Immature natural killer cell (primary cell): ENCODE measurements at places on chromosomes 16 and 17. TPM values are rescaled to one million over a fixed set of nuclear protein-coding genes. Genes with fewer than 3 reads are reported as not detected.

DNA sequence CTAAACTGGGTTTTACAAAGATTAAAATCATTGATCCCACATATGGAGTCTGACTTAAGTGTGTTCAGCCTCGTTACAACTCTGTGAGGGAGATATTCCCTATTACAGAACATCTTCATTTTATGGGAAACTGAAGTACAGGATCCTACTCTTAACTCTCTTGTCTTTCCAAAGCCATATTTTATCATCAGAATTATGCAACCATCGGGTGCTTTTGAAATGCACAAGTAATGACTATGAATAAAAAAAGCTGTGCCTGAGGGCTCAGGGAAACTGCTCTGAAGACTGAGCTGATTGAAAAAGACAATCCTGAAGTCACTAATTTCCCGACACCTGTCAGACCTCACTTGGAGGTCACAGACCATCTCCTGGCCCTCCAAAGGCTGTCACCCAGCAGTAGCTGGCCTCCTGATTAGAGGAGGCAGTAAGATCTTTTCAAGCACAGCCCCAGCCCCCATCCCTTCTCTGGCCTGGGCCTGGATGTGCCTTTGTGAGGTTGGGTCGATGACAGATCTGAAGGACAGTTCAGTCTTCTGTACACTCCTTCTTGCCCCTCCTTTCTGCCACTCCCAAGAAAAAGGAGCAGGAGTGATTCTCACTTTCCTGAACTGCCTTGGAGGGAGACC, 5.6 kb downstream of the AKAP1 start:
- H3K36me3 ChIP-seq = no peaks in the 10 kb centered on the region
- H3K27ac ChIP-seq = no peak overlapping the region
- no peak overlapping the region for H3K4me3 ChIP-seq
- no peaks in the 10 kb centered on the region for H3K27me3 ChIP-seq

DNA sequence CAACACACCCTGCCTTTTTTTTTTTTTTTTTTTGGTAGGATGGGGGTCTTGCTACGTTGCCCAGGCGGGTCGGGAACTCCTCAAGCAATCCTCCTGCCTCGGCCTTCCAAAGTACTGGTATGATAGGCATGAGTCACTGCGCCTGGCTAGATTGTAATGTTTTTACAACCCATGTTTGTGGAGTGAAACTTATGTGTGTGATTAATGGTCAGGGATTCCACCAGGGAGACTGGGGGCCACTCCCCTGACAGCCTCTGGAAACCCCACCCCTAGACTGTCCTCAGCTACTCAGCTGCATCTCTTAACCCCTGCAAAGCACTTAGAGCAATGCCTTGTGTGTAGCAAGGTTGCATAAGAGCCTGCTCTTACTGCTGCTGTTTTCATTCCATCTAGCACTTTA, 220.5 kb downstream of the PARN start:
- no peak overlapping the region for H3K4me3 ChIP-seq
- no peak overlapping the region for H3K27ac ChIP-seq
- peaks cover 2% of the 10 kb centered on the region for H3K27me3 ChIP-seq
- peaks cover 7% of the 10 kb centered on the region for H3K4me1 ChIP-seq
- H3K36me3 ChIP-seq = no peaks in the 10 kb centered on the region

DNA sequence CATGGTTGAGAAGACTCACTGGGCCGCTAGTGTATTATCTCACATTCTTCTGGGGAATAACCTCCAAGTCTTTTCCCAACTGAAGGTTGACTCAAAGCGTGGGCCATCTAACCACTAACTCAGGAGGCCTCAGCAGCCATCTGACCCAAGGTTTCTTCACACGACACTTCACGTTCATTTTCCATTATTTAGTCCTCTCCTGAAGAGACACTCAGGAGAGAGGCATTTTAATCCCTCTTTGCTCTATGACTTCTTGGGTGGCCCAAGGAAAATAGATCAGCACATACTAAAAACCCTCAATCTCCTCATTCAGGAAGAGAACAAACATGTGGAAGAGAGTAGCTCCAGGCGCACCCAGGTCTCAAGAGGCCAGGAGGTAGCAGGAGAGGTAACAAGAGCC, 252.8 kb upstream of the FOXF1 start:
- DNase-seq = no peak
- peaks cover 14% of the 10 kb centered on the region for H3K27me3 ChIP-seq
- no peak overlapping the region for H3K4me3 ChIP-seq
- no peaks in the 10 kb centered on the region for H3K36me3 ChIP-seq

DNA sequence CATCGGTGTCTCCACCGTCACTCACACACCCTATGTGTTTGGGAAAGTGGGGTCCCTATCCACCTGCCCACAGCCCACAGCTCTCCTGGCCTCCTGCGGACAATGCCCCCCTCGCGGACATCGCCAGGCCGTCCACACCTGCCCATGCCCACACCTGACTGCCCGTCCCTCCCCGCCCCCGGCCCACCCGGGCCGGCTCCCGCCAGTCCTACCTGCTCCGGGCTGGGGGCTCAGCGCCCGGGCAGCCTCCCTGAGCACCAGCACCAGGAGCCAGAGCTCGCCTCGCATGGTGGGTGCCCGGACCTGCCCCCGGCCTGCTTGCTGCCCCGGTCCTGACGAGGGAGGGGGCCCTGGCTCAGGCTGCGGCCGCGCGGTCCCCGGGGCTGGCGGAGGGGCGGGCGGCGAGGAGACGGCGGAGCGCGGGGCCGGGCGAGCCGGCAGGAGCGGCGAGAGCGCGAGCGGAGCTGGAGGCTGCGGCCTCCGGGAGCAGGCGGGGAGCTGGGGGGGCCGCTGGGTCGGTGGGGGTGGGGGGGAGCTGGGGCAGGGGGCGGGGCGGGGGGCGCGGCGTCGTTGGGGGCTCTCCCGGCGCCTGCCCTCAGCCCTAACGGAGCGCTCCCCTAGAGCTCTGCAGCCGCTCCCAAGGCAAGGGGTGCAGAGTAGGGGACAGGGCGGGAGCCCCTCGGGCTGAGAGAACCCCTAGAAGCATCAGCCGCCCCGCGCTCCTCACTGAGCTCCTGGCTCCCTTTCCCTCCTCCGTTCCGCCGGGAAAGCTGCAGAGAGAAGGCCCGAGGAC, at the start of gene PLXDC1:
Gene PLXDC1 (minus strand): TSS at position 488 of the 793 bp plus-strand sequence. CDS start 200 bp downstream, at position 288.
- peak within 1 kb of the TSS; percentile 100 for H3K4me3 ChIP-seq
- peaks cover 45% of the 10 kb centered on the region for H3K4me1 ChIP-seq
- peaks cover 5% of the 10 kb centered on the region for H3K36me3 ChIP-seq
- H3K27me3 ChIP-seq = peaks cover 37% of the 10 kb centered on the region

GRCh38 chr17:56896968-56897359, 16.9 kb downstream of the TRIM25 start:
- H3K27ac ChIP-seq = no peak overlapping the region
- H3K4me3 ChIP-seq = no peak overlapping the region
- H3K27me3 ChIP-seq = no peaks in the 10 kb centered on the region

GRCh38 chr16:54102888-54103866, 183.4 kb downstream of the IRX3 start:
- H3K4me1 ChIP-seq = peaks cover 6% of the 10 kb centered on the region
- H3K36me3 ChIP-seq = no peaks in the 10 kb centered on the region
- no peaks in the 10 kb centered on the region for H3K27me3 ChIP-seq
- no peak for DNase-seq

DNA sequence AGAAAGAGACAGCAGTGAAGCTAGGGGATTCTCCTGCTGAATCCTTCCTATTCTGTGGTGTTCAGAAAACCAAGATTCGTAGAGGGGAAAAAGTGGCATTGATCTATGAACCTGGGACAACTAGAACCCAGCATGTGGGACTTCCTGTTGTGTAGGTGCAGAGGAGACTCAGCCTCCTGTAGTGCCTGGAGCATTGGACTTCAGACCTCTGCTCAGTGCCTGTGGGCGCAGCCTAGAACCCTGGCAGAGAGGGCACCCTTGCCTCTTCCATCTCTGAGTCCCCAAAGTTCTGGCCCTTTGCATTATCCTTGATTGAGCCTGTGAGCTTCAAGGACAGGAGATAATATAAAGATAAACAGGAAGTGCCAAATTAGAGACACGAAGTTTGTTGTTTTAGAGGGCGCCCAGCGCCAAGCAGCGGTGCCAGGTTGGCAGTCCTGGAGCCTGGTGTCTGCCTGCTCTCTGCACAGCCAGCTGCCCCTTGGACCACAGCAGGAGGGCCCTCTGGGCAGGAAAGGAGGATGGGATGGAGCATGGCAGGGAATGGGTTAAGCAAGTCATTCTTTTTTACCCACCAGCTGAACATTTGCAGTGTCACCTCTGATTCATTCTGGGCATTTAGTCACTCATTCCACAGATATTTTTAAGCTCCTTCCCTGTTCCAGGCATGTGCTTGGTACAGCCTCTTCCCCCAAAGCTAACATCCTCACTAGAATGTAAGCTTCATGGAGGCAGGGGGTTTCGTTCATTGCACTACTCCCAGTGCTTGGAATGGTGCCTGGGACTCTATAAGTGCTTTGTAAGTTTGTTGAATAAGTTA, 11.9 kb upstream of the SP6 start:
- no peak overlapping the region for H3K27ac ChIP-seq
- no peaks in the 10 kb centered on the region for H3K4me1 ChIP-seq
- H3K27me3 ChIP-seq = peaks cover 8% of the 10 kb centered on the region
- H3K36me3 ChIP-seq = no peaks in the 10 kb centered on the region

GRCh38 chr17:76135810-76136188, 5.2 kb downstream of the FOXJ1 start:
- H3K27me3 ChIP-seq = peaks cover 6% of the 10 kb centered on the region
- H3K4me3 ChIP-seq = no peak overlapping the region
- H3K36me3 ChIP-seq = no peaks in the 10 kb centered on the region
- H3K4me1 ChIP-seq = no peaks in the 10 kb centered on the region

- H3K4me1 ChIP-seq = no peaks in the 10 kb centered on the region
- no peaks in the 10 kb centered on the region for H3K27me3 ChIP-seq
- no peak overlapping the region for H3K4me3 ChIP-seq
- DNase-seq = no peak
- no peaks in the 10 kb centered on the region for H3K36me3 ChIP-seq
- no peak overlapping the region for H3K27ac ChIP-seq
Observed at GRCh38 chr16:63067141-63067540, 1030.9 kb upstream of the CDH8 start.

Gene GPS2
- 100 TPM for polyA plus RNA-seq

Gene NPIPB2
- polyA plus RNA-seq = not detected

Gene EFCAB13
- polyA plus RNA-seq = 0.97 TPM

Gene TLCD2
- polyA plus RNA-seq = 0.04 TPM

Gene OR1E2
- not detected for polyA plus RNA-seq

Gene FBXO39
- polyA plus RNA-seq = not detected
